ENCODE measurements at places on chromosomes 6 and 20.

GRCh38 chr20:15923030-15923776, 650.0 kb downstream of the KIF16B start:
- DNase-seq: no peak

- no peak for DNase-seq
Observed at GRCh38 chr20:22526512-22527012, 57.8 kb downstream of the FOXA2 start.

DNA sequence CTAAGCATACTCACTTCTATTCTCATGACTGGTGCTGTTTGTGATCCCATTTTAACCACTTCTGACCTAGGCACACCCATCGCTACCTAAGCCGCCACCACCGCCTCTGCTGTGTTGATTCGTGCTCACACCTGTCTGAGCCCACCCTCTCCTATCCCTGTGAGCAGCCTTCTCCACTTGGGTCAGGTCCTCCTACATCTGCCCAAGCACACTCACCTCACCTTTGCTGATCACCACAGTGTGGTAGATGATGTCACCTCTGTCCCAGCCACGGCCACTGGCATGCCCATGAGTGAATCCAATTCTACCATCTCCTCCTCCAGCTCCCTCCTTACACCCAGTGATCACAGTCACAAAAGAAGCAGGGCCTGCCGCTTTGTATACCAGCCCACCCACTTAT, 20.8 kb downstream of the MUC22 start:
- no peak for DNase-seq

DNA sequence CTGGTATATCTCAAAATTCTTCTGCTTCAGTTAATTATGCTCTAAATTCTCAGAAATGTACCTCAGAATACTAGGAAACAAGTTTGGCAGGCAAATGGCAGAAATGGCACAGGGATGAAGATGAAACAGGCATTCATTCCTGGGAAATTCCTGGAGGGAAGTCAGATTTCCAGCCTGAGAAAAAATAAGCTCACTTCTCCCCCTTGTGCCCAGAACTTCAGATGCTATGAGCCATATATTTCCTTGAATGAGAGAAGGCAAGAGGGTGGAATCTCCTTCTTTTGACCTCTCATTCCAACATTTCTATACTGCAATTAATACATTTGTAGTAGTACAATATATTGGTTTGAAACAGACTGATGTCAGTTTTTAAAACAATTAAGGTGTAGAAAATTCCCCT, 22.8 kb downstream of the RGS17 start:
- peak; percentile 41 for DNase-seq

- no peak for DNase-seq
Observed at GRCh38 chr20:50569864-50570836, 60.0 kb downstream of the PTPN1 start.

DNA sequence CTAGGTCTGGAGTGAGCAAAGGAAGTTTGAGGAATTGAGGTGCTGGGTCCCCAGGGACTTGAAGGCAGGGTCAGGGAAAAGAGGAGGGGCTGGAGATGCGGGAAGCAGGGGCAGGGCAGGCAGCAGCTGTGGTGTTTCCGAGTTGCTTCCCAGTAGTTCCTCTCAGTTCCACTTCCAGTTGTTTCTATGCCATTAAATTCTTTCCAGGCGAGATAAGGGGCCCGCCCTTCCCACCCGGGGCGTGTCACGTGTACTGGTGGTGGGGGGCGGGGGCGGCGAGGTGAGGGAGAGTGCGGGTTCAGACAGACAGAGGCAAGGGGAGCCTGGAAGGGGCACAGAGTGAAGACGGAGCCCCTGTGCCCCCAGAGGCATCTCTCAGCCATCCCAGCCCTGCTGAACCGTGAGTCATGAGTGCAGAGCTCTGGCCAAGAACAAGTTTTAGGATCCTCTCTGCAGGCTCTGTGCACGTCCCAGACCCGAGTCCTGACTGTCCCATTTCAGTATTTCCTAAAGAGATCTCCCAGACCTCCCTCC, 977 bp downstream of the TNXB start:
- DNase-seq: peak; percentile 31

- no peak for DNase-seq
Observed at GRCh38 chr6:128713461-128713860, 169.5 kb upstream of the LAMA2 start.

DNA sequence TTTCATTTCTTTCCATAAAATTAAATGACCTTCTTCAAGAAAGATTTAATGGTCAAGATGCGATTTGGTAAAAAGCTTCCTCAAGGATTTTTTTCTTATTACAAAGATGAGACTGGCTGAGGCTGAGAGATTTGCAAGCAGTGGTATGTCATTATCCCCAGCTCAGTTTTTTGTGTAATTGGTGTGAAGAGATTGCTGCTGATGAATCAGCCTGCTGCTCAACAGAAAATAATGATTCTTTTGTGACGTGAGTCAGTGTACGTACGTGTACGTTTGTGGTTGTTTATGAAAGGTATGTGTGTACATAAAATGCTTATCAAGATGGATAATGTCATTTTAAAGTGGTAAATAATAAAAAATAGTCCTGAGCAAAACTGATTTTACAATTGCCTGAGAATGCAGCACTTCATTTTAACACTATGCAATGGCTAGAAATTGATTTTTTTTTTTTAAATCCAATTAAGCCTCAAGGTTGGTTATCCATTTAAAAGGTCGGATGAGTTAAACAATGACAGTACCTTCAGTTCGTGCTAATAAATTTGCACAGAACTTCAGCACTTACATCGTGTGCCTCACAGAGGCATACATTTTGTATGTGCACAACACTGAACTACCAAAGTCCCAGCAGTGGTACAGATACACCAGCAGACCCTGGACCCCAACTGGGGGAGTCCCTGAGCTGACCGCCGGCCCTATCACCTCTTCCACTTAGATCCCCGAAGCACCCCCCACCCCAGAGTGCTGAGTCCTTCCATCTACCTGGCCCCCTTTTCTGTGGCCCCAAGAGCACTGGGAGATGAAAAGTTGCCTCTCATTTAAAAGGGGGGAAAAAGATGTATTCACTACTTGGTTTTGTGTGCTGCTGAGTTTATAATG, 9.7 kb upstream of the NPEPL1 start:
- no peak for DNase-seq

DNA sequence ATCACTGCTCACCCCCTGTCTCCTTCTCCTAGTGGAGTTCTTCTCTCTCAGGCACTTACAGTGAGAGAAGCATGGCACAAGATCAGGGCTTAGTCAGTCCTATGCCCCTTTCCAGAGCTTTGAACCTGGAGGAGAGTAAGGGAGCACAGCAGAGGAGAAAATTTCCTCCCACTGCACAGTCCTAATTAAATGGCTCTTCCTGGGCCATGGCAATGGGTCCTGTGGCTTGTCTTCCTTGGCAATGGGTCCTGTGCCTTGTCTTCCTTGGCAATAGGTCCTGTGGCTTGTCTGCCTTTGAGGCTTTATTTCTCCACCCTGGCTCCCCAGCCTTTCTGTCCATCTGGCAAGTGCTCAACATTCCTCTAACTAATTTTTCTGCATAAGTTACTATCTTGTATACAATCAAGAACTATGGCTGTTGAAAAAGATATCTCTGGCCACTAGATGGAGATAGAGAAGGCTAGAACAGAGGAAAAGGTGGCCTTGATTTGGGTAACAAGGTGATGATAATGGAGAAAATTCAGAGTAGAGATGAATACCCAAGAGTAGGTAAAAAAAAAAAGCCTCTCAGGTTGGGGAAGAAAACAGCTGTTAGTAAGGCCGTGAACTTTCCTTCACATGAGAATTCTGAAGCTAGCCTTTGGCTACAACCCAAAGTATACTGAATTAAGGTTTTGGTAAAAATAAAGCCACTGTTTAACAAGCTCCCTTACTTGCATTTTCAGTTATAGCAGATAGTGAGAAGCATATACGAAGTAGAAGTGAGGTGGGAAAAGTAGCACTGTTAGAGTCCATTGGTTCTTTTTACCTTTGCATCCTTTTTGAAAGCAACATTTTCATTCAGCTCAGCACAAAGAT, 504.9 kb downstream of the DOK5 start:
- DNase-seq: no peak

GRCh38 chr6:15615802-15616201, 47.0 kb downstream of the DTNBP1 start:
- no peak for DNase-seq

GRCh38 chr20:49796600-49797343, 15.9 kb upstream of the SLC9A8 start:
- no peak for DNase-seq

GRCh38 chr6:89082486-89082891, 1.9 kb downstream of the PNRC1 start:
- no peak for DNase-seq

- no peak for DNase-seq
Observed at GRCh38 chr6:3872370-3872854, 23.2 kb downstream of the FAM50B start.

DNA sequence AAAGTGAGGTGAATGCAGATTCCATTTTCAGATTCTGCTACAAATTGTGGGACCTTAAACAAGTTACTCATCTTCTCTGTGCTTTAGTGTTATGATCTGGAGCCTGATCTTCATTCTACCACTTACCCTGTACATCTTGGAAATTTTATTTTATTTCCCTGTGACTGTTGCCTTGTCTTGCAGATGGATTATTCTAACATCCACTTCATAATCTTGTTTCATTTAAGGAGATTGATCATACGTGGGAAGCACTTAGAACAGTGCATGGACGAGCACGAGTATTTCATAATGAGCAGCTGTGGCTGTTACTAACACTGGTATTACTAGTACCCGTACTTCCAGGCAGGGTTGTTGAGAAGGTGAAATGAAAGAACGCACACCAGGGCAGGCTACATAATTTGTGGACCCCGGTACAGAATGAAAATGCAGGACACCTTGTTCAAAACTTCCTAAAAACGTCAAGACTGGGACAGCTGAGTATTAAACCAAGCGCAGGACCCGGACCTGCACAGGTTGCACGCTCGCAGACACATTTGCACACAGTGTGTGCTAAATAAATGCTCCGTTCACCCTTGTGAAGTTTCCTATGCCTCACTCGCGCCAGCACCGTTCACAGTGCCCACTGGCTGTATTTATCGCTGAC, 535 bp upstream of the CCDC170 start:
- no peak for DNase-seq

DNA sequence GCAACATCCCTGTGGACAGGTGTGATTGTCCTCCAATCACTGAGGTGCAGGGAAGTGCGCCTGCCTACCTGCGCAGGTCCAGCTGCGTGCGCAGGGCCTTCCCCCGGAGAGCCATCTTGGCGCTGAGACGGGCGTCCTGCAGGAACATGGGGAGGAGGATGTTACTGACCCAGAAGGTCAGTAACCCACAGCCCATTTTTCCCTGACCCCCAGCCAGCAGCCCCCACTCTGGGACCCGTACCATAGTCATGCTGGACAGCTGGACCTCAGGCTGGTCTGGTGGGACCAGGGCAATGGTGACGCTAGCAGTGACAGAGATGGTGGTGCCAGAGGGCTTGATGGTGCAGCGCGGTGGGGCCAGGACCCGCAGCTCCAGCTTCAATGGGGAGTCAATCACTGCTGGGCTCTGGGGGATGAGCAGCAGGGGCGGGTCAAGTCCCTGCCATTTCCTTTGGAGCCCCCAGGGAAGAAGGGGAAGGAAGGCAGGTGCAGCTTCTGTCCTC, 9.7 kb downstream of the PLTP start:
- DNase-seq: no peak

DNA sequence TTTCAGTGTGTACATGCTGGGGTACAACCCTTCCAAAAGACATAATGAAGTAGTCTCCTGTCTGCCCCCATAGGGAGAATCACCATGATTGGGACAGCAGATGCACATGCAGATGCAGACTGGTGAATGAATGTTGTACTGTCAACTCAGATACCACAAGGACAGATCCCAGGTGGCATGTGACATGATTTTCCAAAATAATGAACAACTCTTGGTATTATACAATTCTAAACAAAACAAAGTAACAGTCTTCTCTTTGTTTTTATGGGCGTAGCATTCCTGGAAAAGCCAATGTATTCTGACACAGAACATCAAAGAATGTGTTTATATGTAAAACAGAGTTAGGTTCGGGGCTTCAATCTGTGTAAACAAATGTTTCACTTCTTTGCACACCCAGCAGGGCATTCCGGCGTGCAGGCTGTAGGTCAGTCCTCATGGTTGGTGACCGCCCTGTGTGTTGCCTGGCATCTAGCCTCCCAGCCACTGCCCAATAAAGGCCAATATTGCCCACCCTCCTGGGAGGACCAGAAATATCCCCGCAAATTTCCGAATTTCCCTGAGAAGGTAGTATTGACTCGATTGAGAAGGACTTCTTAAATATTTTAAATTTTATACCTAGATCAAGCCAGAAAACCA, 127.7 kb downstream of the KLHL32 start:
- no peak for DNase-seq

DNA sequence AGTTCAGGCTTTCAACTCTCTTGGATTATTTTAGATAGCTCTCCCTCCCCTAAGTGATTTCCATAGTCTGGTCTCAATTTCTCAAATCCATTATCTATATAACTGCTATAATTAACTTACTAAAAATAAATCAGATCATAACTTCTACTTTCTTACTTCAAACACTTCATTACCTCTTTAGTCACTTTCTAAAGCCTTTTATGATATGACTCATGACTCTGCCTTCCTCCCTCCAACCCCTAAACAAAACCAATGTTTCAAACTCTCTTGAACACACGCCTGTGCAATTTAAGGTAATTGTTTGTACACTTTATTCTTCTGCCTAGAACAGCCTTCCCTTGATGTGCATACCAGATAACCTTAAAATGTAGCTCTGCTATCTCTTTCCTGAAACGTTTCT, 100.5 kb downstream of the LMBRD1 start:
- DNase-seq: no peak

DNA sequence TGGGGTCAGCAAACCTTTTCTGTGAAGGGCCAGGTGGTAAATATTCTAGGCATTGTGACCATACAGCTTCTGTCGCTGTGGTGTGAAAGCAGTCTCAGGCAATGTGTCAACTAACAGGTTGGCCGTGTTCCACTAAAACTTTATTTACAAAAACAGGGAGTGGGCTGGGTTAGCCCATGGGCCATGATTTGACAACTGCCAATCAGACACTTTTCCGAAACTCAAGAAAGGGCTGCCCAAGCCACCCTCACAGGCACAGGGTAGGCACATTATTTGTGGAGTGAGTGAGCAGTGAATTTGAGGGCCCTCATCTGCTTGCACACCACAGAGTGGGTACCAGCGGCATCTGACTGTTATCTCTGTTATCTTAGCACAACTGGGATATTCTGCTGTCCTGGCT, 290.3 kb downstream of the TAF4 start:
- no peak for DNase-seq

DNA sequence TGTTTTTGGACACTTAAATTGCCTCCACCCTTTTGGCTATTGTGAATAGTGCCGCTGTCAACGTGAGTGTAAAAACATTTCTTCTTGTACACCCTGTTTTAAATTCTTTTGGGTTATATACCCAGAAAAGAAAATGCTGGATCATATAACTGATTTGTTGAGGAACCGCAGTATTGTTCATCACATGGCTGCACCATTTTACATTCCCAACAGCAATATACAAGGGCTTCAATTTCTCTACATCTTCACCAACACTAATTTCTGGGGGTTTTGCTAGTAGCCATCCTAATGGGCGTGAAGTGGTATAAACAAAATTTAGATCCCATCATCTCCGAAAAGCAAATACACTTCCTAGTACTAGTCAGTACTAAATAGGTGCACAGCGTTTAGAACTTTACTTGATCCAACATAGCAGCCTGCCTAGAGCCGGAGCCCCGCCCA, 579 bp upstream of the BPHL start:
- DNase-seq: no peak

All from HEK293T (cell line).